ENCODE measurements at places on chromosomes 13 and 19.

DNA sequence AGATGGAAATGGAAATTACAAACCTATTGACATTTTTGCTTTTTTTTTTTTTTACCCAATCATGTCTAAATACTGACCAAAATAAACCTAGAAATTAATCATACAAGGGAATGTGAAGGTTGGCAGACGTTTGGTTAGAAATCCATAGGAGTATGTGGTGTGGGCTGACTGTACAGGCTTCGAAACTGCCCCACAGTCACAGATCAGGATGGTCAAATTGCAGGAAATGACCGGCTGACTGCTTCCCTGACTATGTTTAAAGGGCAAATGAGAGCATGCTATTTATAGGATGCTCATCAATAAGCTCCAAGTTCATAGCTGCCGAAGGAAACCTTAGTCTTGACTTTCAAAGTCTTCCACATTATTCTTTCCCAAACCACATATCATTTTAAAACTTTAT lies 118.4 kb downstream of the COG6 start:
- DNase-seq, result no peak

- DNase-seq, result no peak
Observed at GRCh38 chr13:113495494-113496210, 5.1 kb upstream of the DCUN1D2 start.

DNA sequence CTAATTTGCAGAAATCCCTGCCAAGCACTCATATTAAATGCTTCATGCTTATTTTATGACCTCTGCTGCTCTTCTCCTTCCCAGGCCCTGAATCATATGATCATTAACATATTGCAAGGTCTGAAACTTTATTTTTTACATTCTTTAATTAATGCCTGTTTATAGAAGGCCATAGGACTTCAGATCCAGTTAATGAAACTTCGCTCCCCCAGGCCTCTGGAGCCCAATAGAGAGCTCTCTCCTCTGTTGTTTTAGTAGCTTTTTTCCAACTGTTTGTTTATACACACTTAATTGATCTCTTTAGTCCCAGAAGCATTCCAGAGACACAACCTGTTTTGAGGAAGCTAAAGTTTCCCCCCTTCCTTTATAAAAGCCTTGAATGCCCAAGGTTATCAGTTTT lies 68.3 kb downstream of the DACH1 start:
- no peak for DNase-seq

DNA sequence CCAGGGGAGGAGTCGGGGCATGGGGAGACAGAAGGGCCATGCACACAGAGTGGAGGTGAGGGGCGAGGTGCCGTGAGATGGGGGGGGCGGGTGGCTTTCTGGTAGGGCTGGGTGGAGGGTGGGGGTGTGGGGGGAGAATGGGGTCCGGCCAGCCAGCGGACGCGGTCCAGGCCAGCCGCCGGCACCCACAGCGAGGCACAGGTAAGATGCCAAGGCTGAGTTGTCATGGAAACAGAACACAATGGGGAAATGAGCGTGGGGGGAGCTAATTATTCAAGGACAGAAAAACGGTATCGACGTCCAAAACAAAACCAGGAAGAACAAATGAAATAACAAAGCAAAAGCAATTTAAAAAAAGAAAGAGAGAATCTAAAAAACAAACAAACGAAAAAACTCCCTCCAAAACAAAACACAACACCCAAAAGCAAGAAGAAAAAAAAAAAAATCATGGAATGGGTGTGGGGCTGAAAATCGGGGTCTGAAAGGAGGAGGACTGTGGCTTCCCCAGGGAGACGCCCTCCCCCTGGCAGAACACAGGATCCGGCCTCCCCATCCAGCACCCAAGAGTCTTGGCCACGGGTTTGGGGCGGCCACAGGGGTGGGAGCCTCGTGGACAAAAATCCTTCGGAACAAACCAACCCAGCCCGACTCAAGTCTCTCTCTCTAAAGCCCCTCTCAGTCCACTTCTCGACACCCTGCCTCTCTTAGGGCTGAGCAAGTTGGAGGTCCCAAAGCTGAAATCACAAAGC lies 92.5 kb downstream of the PTPRS start:
- DNase-seq, result no peak

DNA sequence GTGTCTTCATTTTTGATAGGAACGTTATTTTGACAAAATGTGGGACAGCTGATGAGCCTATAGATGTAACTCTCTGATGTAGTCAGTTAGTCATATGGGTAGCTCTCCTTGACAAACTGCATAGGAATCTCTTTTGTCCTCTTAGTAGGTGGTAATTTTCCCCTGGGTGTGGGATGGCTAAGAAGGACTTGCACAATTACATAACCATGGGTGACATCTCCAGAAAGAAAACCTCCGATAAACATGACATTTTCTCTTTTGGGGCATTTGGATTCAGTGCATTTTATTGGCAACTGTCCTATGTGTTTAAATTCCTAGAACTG lies 41.8 kb downstream of the IGFL3 start:
- no peak for DNase-seq

DNA sequence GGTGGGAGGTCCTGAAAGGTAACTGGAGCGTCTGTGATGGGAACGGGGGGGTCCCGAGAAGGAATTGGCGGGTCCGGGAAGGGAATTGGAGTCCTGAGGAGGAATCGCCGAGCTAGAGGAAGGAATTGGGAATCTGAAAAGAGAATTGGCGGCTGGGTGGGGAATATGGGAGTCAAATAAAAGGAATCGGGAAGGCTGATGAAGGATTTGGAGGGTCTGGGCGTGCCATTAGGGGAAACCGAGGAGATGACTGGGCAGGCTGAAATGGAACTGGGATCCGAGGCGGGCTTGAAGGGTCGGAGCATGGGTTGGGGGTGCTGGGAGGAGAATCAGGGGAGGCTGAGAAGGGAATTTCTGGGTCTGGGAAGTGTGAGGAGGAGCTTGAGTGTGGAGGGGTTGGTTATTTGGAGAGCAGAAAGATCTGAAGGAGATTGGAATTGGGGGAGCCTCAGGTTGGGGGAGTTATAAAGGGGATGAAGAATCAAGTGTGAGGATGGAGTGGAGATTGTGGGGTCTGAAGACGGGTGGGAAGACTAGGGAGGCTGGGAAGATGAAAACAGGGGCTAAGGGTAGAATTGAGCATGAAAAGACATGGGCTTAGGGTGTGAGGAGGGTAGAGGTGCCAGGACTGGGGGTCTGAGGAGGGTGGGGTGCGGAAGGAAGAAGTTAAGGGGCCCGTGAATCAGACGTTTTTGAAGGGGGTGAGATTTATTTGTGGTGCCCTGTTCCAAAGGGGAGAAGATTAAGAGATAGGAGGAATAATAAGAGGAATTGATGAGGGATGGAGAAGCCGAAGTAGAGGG lies 718 bp downstream of the ACTN4 start:
- DNase-seq, result no peak

DNA sequence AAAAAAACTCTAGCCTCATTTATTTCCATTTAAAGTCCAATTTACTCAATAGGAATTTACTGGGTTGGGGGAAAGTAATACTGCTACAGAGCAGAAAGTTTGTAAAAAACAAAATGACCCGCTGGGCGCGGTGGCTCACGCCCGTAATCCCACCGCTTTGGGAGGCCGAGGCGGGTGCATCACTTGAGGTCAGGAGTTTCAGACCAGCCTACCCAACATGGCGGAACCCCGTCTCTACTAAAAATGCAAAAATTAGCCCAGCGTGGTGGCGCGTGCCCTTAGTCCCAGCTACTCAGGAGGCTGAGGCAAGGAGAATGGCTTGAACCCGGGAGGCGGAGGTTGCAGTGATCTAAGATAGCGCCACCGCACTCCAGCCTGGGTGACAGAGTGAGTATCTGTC lies 745.6 kb downstream of the SLITRK1 start:
- DNase-seq, result no peak

DNA sequence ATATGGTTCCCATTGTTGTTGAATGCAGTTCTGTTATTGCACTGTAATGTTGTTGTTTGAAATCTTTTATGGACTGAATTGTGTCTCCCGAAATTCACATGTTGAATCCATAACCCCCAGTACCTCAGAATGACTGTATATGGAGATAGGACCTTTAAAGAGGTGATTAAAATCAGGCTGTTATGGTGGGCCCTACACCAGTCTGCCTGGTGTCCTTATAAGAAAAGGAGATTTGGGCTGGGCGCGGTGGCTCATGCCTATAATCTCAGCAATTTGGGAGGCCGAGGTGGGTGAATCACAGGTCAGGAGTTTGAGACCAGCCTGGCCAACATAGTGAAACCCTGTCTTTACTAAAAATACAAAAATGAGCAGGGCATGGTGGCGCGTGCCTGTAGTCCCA lies 7.4 kb downstream of the CXCL17 start:
- DNase-seq, result no peak

- no peak for DNase-seq
Observed at GRCh38 chr19:41548954-41549688, 26.8 kb upstream of the CEACAM21 start.

DNA sequence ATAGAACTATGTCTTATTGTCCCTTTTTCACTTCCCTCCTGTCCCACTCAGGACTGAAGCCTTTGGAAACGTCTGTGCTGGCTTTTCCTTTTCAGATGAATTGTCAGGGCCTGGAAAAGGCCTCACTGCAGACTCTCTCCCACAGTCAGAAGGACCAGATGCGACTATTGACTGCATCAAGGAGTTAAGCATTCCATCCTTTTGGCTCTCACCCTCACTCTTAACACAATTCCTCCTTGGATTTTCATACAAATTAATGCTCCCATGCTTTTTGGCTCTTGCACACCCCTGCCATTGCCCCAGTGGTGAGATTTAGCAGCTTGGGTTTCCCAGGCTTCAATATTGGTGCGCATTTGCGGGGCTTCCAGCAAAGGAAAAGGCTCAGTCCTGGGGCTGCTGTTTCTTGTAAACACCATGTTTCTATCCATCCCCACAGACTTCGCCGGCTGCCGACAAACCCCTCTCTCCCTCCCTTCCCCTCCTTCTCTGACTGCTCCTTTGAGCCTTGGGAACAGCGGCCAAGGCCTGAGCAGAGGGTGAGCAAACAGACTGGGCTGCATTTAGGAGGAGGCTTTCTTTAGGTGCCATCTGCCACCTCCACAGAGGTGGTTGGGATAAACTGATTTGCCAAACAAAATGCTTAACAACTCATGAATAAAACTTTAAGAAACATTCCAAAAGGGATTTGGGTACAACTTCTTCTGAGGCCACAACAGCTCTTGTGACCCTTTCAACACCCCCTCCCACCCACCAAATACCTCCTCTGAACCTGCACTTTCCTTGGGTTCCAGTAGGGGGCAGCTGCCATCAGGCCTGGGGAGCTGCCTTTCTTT lies 48.6 kb upstream of the PCDH8 start:
- DNase-seq, result no peak

DNA sequence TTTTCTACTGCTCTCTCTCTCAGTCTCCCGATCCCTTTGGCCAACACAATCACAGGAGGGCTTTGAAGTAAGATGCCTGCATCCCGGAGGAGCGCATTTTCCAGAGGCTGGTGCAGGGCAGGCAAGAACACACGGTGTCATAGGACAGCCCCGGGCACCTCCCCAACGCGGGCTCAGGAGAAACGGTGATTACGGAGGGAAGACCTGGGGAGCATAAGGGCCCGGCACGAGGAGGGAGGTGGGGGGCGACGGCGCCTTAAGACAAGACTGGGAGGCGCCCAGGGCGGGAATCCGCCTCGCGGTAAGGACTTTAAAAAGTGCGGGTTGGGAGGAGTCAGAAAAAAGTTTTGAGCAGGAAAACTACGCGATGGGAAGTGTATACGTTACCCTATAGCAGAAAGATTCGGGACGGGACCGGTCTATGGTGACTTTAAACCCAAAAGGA lies 18.7 kb upstream of the ZNF888 start:
- DNase-seq, result no peak

- DNase-seq, result no peak
Observed at GRCh38 chr19:54461210-54461609, 2.4 kb downstream of the LENG9 start.

- no peak for DNase-seq
Observed at GRCh38 chr13:50128428-50128931, 113.2 kb downstream of the KCNRG start.

DNA sequence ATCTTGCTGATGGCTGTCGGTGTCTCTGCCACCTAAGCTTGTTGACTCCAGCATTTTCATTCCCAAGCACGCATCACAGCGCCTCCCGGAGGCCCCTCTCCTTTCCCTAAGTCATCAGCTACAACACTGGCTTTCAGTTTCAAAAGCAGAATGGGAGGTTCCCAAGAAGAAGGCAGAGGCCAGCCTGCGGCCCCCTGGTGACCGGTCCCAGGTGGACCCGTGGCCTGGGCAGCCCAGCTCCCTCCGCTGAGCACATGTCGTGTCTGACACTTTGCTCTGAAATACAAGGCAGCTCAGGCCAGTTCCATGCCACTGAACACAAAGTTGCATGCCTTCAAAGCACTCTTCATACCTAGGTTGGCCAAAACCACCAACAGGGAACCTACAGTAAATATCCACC lies 8.5 kb downstream of the MLLT1 start:
- DNase-seq, result no peak

DNA sequence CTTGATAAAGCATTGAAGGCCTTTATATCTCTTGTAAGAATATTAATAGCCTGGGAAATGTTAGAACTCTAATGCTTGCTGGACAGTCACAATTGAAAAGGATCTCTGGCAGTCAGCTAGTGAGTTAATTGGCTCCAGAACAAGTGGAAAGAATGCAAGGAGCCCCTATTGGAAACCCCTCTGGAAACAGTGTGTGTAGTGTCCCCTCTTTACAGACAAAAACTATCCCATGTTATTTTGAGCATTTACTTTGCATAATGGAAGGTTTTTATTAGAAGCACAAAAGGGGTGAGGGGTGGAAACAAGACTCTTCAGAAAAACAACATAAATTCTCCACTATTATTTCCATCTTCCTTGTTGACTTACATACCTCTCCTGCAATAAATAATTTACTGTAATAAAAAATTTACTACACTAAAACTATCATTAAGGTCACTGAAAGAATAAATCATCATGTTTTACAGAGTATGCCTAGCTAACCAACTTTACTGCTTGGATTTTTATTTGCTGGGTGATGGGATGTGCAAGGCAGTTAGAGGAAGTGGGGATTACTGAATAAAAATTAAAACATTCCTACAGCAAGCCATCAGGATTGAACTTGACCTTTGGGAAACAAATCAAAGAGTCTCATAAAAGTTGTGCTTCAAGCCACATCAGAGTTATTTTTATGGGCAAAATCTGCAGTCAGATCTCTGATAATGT lies 610.4 kb downstream of the TBC1D4 start:
- DNase-seq, result no peak
